ENCODE measurements at places on chromosomes 2 and 18.

DNA sequence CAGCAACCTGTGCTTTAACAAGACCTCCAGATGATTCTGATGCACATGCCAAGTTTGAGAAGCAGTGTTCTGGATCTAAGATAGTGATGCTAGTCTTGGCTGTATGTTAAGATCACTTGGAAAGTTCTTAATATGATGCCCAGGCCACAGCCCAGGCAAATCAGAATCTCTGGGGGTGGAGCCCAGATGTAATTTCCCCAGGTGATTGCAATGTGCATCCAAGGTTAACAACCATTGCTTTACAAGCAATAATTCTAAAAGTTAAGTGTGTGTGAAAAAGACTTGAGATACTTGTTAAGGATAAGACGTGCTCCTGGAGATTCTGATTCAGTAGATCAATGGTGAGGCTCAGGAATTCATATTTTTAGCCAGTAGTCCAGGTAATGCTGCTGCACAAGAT is 44.3 kb upstream of the MYO1B start:
- DNase-seq = no peak

- DNase-seq = peak; percentile 85
Observed at GRCh38 chr2:149744865-149745264, 157.3 kb upstream of the MMADHC start.

DNA sequence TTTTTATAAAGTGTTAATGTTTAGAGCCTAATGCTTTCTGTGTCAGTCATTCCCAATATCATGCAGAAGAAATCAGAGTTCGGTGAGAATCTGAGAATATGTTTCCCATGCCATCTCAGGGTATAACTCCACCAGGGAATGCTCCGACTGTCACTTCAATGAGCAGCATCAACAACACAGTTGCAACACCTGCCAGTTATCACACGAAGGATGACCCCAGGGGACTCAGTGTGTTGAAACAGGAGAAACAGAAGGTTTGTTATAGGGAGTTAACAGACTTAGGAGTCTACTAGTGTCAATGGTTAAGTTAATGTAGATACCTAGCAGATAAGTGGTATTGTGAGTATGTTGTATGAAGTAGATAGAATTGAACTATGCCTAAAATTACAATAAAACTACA is 31.0 kb downstream of the VAPA start:
- no peak for DNase-seq

GRCh38 chr2:128746356-128746755 is 427.7 kb upstream of the HS6ST1 start:
- DNase-seq = no peak

DNA sequence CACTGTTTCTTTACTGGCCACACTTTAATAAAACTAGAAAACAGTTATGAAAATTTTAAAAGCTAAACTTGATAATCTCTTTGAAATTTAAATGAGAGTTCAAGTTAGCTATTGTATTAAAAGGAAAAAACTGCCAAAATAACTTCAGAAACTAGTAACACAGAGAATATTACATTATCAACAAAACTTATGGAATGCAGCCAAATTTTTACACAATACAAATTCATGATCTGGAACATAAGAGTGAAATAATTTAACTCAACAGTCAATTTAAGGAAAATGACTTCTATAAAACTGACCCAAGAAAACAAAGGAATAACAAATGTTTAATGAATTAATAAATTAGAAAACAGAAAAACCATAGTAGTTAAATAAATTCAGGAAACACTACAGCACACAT is 65.0 kb downstream of the TCF4 start:
- no peak for DNase-seq

GRCh38 chr2:177578454-177578853 is 185.9 kb downstream of the AGPS start:
- DNase-seq = no peak

DNA sequence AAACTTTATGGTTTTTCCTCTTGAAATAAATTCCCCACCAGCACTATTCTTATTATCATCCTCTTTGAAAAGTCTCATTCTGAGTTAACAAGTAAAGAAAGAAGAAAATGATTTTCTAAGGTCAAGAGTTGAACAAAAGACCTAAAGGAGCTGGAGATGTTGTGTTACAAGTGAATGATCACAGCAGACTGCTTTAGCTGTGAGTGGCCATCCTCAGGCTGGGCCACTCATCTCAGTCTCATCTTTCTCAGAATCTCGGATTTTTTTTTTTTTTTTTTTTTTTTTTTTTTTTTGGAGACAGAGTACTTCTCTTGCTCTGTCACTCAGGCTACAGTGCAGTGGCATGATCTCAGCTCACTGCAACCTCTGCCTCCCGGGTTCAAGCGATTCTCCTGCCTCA is 133.3 kb downstream of the CDH2 start:
- DNase-seq = no peak

- peak; percentile 11 for DNase-seq
Observed at GRCh38 chr2:98118161-98118560, 31.2 kb downstream of the VWA3B start.

GRCh38 chr2:220446106-220446712 is 818.8 kb downstream of the SLC4A3 start:
- DNase-seq = no peak

DNA sequence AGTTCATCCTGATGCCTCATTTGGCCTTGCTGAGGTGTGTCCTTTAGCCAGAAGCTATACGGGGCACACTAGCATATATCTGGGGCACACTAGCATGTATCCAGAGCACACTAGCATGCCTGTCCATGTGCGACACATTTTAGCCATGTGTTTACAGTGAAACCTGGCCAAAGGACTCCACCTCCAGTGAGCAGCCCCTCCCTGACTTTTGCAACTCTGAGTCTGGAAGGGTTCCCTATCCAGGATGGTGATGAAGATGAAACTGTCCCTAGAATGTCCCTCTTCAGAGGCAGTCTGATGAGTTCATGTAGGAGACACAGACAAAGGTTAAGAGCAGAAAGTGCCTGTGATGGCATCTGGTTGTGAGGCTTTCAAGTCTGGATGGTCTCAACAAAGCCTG is 61.4 kb upstream of the LGALSL start:
- no peak for DNase-seq

DNA sequence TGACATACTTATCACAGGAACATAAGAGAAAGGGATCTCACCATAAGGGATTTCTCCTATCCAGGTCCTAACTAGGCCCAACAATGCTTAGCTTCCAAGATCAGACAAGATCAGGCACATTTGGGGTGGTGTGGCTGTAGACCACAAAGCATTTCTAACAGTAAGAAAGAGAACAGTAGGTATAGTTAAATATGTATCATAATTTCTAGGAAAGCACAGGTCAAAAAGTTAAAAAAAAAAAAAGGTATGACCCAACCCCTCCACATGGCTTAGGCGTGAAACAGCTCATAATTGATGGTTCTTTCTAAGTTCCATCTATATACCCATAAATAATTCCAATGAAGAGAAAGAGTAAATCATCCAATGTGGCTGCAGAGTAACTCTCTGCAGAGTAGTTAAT is 6.9 kb downstream of the PRKD3 start:
- no peak for DNase-seq

DNA sequence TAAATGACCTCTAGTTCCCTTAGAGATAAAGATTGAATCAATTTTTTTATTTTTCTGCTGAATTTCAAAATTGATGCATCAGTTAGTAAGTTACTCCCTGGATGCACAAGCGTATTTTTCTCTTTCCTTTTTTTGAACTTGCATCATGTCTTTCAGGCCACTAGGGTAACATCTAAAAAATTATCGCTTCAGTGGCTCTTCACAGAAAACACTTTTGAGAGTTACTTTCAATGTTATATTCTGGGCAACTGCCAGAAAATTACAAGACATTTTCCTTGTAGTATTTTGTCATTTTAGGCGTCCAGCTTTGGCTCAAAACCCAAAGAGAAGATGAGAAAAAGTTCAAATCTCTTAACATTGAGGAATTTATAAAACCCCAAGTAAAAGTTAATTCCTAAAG is 59.8 kb downstream of the DSEL start:
- DNase-seq = no peak

GRCh38 chr2:210399440-210400041 is 77.0 kb downstream of the LANCL1 start:
- DNase-seq = no peak

- DNase-seq = no peak
Observed at GRCh38 chr2:177484180-177484795, 91.7 kb downstream of the AGPS start.

DNA sequence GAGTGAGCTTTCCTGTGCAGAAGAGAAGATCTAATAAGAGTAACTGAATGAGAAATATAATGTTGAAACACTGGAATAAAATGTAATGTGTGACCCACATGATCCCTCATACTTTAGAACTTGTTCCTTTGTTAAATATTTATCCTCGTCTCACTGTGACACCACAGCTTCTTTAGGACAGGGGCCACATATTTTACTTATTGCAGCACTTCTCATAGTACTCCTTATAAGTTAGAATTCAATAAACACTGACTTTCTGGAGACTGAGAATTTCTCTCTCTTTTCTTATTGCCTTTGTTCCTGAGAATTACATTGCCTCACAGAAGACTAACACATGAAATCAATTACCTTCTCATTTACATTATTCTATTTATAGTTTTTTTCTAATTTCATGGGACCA is 1234.6 kb upstream of the CHAC2 start:
- DNase-seq = no peak

DNA sequence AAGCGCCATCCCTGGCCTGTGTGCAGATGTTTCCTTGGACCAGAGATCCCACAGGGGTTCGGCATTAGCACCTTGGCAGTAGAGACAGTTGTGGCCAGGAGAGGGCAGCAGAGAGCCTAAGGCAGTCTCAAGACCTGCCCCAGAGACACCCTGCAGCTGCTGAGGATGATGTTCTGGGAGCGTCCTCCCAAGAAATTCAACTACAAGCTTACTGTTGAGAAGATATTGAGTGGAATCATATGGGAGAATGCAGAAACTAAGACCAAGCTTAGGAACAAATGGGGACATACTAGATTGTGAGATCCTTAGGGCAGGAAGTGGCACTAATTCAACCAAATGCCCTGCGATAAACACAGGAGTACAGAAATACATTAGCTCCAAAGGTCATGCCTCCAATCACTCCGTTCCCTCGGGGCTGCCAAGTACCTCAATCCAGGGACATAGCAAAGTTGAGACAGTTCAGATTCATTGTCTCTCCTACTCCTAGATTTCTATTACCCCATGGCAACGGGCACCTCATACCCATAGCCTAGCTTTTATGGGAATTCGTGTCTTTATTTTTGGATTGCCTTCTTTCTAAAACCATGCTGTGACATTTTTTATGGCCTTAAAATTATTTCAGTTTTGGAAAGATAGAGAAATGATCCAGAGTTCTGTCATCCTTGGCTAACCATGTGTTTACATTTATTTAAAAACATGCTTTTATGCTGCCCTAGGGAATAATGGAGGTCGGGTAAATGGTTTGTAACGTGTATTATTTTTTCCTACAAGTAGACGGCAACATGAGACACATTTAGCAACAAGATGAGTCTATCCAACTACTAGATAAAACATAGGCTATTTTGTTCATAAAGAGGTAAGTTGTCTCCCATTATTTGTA is 2.2 kb upstream of the ERMN start:
- peak; percentile 68 for DNase-seq

GRCh38 chr2:207265869-207266268 is 100.1 kb upstream of the KLF7 start:
- no peak for DNase-seq

- DNase-seq = no peak
Observed at GRCh38 chr18:69399253-69399652, 1.4 kb upstream of the DOK6 start.
